ENCODE measurements at places on chromosomes 2 and 18. TPM values are rescaled to one million over a fixed set of nuclear protein-coding genes. Genes with fewer than 3 reads are reported as not detected.

The CNRIP1 gene
- total RNA-seq, result not detected

The CPO gene
- 0.21 TPM for total RNA-seq

DNA sequence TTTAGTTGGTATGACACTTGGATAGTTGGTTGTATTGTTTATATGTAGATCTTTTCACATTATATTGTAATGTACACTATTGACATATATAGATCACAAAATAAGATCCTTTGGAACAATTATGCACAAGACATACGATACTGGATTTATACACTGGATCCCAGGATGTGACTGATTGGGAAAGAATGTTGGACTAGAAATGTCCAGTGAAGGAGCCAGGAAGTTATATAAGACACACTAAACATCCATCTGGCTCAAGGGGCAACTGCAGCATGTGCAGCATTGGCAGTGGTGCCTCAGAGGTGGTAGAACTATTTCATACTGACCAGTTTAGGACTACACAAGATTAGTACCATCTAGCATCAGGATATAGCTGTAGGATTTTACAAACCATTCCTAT, 104.9 kb downstream of the TRABD2A start:
- no peak for DNase-seq

DNA sequence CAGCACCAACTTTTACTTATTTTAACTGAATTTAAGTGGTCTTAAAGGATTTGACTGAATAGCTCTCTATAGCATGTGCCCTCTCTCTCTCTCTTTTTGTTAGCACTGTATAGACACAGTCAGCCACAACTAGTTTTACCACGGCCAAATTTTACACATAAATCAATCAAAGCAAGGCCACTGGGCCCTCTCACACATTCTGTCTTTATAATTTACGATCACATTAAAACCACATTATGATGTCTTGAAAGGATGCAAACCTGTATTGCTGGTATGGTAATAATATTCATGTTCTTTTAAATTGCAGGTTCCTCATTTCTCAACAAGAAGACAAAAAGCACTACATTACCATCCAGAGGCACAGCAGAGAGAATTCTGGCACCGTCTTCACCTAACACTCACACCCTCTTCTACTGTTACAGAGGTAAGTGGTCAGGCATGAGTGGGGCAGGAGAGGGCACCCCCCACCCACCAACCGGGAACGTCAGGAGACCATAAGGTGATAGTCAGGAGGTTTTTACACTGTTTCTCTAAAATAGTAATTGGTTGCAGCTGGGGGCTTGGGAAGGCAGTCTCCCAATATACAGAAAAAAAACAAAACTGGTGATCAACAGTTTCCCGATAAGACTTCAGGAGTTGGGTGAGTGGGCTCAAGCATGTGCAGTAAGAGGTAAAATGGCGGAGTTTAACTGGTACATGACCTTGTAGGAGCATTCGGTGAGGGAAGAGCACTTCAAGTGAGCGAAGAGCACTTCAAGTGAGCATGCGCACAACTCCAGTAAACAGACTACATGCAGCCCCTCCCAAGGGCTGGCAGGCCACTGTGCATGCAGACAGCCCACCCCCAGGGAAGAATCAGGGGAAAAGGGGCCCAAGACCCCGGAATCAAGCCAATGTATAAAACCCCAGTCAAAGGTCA, 296.7 kb downstream of the PIEZO2 start:
- DNase-seq, result no peak

The CRACDL gene
- 0.19 TPM for total RNA-seq

DNA sequence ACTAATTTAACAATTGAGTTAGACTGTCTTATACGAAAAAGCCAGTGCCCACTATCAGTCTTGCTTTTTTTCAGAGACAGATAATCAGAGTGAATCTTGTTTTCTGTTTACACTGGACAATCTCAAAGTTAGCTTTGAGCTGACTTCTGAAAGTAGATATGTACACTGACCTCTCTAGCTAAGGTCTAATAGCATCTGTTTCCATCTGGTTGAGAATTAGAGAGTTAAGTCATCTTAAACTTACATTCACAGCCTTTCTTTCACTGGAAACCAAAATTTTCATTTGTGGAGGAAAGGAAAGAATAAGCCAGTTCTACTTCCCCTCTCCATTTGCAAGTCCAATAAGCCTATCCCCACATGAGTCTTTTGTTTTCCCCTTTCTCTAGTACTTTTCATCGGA, 89.3 kb downstream of the VRK2 start:
- no peak for DNase-seq

The TXNDC2 gene
- total RNA-seq, result not detected

GRCh38 chr2:7992612-7993602, 688.9 kb upstream of the ID2 start:
- no peak for DNase-seq

- DNase-seq, result no peak
Measured at GRCh38 chr18:55886886-55887285, 298.9 kb upstream of the TCF4 start.

- no peak for DNase-seq
Measured at GRCh38 chr2:221370857-221371211, 201.3 kb downstream of the EPHA4 start.

The MARCHF4 gene
- not detected for total RNA-seq

The GBX2 gene
- total RNA-seq, result not detected

DNA sequence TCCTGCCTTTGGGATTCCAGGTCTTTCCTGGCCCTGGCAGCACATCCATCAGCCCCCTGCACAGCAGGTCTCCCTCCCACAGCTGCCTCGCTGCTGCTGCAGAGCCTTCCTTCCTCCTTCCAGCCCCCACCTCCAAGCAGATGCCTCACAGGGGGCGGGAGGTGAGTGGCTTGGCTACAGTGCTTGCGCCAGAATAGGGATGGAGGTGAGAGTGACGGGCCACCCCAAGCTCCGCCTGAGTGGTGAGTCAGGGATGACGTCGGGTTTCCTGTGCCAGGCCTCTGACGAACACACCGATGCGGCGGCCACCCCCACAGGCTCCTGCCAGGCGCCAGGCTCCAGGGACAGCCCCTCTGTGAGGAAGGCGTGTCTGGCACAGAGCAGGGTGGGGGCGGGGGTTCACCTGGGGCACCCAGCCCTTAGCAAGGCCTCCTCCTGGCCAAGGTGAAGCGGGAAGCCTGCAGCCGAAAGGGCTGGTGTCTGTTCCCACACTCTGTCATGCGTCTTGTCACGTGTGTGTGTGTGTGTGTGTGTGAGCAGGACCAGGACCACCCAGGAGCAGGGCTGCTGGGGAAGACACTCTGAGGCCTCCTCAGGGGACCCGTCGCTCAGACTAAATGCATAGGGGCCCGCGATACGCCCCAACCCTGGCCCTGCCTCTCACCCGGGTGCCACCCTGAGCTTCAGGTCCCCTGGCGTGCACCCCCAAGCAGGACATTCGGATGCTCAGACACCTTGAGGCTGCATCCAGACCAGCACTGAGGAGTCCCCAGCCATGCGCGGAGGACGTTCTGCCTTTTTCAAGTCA, 3.4 kb upstream of the DUSP2 start:
- peak; percentile 97 for DNase-seq

- DNase-seq, result no peak
Measured at GRCh38 chr2:217299590-217299989, 439.7 kb upstream of the TNP1 start.

GRCh38 chr2:160419776-160420505, 73.7 kb downstream of the RBMS1 start:
- no peak for DNase-seq

The PDIA6 gene
- total RNA-seq, result 131 TPM

- DNase-seq, result no peak
Measured at GRCh38 chr2:186927185-186927866, 78.4 kb upstream of the ZSWIM2 start.

DNA sequence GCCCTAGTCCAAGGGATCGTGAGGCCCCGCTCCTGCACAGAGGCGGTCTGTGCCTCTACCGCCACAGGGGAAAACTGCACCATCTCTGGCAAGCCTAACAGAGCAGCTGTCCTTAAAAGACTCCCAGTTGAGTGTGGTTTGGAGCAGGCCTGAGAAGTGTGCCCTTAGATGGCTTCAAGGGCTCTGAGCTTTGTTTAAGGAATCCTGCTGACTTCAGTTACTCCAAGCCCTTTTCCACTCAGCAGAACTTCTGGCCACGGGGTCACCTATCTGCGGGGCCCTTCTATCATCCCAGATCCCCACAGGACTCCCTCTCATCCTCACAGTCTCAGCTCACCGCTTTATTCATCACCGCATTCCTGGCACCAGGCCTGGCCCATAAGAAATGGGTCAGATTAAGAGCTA, 131.5 kb downstream of the CCDC74A start:
- no peak for DNase-seq

- no peak for DNase-seq
Measured at GRCh38 chr18:21262979-21263378, 20.9 kb downstream of the GREB1L start.

DNA sequence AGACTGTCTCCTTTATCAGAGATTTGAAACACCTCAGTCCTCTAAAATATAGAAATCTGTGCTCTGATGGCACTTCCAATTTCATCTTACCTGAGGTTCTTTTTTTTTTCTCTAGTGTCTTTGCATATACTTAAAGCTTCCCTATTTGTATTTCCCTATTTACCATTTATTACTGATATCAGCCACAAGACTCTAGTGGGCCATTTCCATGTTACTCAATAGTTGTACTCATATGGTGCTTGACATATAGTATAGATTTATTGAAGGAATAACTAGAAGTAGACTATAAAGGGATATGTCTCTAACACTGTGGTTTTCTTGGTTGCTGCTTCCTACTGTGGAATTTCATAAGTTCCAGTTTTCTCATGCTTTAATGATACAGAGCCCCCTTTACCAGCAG, 3.0 kb downstream of the RBM45 start:
- DNase-seq, result no peak

The ZRANB3 gene
- total RNA-seq, result 15.5 TPM

DNA sequence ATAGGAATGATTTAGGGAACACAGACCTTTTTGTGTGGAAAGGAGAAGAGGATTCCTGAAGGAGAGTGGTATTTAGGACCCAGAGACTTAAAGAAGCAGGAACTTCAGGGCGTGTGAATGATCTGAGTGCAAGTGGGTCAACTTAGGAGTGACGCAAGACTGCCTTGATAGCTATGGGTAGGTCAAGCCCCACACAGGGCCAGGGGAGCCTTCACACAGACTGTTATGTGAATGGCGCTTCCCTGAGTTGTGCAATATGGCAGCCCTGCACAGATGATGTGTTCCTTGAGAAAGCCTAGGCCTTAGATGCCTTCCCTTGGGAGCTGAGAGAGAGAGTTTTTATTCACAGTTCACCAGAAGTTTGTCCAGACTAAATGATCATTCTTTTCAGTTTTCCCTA, 47.1 kb upstream of the IGFBP5 start:
- DNase-seq, result no peak

GRCh38 chr2:128637481-128638155, 318.9 kb upstream of the HS6ST1 start:
- no peak for DNase-seq

- no peak for DNase-seq
Measured at GRCh38 chr2:137190411-137191195, 425.3 kb downstream of the THSD7B start.

The TUBA4B gene
- total RNA-seq, result not detected

- no peak for DNase-seq
Measured at GRCh38 chr2:45256867-45257641, 247.8 kb upstream of the SIX2 start.

DNA sequence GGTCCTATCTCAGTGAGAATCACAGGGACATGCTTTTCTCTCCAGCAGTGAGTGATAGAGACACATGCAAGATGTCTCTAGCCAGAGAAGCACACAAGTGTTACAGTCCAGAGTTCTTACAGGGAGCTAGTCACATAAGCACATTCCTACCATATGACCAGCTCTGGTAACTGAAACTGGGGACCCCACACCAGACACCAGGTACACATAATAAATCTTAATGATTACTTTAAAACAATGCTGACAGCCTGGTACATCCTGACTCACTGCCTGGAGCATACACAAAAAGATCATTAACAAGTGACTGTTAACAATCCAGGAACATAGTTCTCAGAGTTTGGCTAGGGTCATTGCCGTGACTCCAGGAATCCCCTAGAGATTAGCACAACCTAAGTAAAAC, 53.6 kb downstream of the GALNT1 start:
- DNase-seq, result no peak

The MOGAT1 gene
- total RNA-seq, result not detected

DNA sequence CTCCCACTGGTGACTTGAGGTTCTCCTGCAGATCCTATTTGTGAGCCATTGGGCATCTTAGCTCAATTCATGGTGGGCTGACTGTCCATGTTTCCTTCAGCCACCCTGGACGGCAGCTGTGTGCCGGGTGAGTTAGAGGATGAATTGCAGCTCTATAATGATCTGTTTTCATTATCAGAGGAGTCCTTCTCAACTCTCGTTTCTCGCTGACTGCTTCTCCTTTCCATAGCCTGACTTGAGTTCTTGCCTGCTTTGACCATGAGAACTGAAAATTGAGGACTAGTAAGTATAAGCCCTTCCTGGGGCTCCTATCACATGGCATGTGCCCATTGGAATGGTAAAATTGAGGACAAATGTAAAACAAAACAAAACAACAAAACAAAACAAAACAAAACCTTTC, 121.8 kb downstream of the CDC42EP3 start:
- DNase-seq, result no peak

The ARPC2 gene
- 533 TPM for total RNA-seq

DNA sequence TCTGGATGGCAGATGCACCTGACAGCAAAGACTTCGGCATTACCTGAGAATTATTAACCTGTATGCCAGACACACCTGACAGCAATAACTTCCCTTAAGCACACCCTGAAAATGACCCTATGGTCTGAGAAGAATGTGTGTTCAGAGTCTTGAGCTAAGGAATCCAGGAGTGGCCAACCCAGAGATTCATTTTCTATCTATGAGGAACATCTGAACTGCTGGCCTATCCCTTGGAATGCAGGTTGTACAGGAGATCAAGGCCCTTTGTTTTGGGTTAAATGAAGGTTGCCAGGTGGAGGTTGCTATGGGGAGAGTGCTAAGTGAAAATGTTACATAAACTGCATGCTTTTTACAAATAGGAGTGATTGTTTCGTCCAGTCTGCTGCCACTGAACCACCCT, 200.9 kb upstream of the MEIS1 start:
- DNase-seq, result no peak

DNA sequence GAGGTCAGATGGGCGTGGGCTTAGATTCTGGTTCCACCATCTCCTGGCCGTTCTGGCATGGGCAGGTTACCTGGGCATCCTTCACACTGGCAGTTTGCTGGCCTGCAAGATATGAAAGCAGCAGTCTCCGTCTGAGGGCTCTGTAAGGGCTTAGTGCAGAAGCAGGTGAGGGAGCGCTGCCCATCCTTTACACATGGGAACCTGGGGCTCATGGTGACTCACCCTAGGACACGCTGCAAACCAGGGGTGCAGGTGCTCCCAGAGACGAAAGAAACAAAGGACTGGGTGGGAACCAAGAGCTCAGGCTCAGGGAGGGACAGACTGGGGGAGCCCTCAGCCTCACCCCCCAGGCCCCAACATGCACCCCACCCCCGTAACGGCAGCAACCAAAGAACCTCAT, 10.7 kb upstream of the ID2 start:
- DNase-seq, result no peak

The ADCYAP1 gene
- not detected for total RNA-seq

The SKOR2 gene
- total RNA-seq, result 0.70 TPM
